ENCODE measurements at places on chromosomes 16 and 17.

DNA sequence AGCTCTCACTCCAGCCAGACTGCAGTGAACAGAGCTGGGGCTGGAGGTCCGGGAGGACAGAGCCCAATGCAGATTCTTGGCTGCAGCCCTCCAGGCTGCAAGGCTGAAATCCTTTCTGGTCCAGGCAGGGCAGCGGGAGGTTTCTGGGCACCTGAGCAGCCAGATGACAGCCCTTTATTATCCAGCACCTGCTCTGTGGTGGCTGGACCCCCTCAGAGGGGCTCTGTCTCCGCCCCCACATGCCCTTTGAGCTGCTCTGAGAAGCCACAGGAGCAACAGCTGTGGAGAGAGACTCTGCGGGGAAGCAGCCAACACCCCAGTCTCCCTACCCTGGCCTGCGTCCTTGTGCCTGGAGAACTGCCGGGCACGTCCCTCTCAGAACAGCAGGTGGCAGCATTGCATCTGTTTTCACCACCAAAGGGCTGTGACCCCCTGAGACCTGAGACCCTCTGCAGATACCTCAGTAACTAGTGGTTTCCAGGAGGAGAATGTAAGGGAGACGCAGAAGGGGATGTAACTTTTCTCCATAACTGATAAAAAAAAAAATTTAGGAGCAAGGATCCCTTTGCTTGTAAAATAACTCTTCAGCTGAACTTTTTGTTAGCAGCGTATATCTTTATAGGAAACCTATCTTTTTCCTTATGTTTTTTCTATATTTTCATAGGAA, 3.7 kb upstream of the CNP start:
- peak; percentile 80 for DNase-seq

- no peak for DNase-seq
Measured at GRCh38 chr16:30894540-30895368, 877 bp upstream of the BCL7C start.

- DNase-seq: no peak
Measured at GRCh38 chr17:50783905-50784304, 16.6 kb upstream of the ANKRD40CL start.

DNA sequence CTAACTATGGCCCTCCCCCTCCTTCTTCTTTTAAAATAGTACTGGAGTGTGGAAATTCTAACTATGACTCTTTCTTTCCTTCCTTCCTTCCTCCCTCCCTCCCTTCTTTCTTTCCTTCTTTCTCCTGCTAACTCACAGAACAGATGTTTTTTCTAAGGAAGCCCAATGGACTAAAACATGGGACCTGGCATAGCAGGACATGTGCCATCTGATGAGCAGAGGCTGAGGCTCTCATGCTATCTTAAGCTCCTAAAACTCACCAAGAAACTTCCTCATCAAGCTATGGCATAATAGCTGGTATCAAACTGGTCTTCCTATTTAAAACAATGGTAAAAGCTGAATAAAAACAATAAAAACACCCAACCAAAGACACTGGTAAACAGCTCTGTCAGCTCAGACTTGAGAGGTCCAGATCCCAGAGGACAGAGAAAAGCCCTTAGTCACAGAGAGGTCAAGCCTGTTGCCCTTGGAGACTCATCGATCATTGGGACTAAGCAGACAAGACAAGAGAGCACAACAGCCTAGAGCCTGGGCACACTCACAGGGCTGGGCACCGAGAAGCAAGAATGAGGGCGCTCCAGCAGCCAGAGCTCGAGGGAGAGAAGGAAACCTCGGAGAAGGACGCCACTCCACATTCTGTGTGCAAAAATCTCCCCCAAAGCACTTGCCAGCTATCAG, 27.6 kb downstream of the SLC38A10 start:
- DNase-seq: no peak

- DNase-seq: no peak
Measured at GRCh38 chr17:4109449-4109848, 33.4 kb downstream of the ZZEF1 start.

DNA sequence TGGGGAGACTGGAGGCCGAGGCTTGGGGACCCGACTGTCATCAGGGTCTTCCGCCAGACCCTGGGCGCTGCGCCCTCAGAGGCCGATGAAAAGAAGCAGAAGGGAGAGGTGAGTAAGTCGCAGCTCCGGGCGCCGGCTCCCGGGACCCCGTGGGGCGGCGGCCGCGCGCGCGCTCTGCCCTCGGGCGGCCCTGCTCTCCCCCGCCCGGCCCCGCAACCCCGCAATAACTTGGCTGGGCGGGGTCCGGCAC, 392 bp upstream of the ABHD15 start:
- no peak for DNase-seq

DNA sequence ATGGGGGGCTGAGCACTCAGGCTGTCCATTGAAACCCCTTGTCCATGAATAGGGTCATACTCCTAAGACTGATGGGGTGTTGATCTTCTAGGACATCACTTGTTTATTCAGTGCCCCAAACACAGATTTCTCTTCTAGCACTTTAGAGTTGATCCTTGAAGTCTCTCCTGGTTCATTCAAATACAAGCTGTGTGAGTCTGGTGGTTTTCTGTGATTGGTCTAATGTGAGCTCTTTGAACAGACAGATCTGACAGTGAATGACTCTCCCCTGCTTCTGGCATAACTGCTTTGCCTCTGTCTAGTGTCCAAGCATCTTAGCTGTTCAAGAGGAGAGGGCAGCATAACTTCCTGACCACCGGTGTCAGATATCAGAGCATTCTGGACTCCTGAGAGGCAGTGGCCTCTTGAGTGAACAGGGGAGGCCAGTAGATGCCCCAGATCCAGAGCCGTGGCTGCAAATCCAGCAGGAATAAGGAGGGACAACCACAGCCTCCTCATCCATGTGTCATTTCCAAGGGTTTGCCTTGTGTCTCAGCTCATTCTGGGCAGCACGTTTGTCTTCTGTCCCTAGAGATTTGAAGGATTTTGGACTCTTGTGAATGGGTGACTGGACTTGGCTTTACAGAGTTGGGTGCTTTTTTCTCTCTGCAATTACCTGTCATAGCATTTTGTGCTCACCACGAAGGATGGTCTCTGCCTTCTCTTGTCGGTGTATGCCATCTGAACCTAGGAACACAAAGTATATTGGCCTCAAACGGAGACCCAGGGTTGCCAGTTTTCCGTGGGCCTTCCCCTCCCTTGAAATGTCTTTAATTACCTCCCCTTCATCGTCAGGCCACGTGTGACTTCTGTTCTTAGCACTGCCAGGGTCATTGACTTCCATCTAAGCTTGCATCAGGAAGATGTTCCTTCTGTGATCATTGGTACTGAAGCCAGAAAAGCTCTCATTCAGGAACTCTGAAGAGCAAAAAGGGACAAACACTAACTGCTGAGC, 13.9 kb upstream of the CLEC18C start:
- DNase-seq: no peak

DNA sequence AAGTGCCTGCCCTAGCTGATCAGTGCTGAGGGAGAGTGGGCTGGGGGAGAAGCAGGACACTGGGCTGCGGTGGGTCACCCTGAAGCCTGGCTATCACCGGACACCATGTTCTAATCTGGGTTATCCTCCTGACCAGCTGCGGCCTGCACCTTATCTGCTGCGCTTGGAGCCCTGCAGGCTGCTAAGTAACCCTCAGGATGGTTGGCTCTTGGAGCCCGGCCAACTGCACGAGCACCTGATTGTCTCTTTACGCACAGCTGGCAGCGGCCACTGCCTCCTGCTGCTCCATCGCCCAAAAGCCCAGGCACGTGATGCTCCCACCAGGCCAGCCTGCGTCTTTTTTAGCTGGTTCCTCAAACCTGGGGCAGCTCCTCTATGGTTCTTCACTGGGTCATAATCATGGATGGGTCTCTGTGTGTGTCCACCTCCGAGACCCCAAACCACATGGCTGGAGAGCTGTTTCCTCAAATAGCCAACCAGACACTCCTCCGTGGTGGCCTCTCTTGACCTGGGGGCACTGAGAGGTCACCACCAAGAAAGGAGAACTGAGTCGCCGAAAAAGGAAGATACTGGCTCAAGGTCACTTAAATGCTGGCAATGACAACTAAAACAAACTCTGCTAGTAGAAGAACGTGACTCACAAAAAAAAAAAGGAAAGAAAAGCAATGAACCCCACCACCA, 21.7 kb downstream of the SPHK1 start:
- peak; percentile 37 for DNase-seq

GRCh38 chr17:53633856-53634255, 188.9 kb upstream of the KIF2B start:
- DNase-seq: no peak

DNA sequence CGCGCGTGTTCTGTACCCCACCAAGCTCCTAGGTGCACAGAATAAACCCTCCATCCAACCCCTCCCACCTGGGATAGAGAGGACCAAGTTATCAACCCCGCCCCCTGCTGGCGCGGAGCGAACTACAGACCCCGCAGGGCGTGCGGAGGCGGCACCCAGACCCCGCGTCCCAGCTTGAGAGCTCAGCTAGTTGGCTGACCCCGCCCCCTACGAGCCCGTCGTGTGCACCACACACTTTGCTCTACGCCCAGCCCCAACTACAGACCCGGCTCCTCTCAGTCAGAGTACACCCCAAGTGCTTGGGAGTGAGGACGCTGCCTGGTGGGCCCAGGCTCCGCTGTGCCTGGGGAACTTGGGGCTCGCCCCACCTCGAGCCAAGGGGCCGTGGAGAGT, 1.5 kb downstream of the GRIN2A start:
- peak; percentile 35 for DNase-seq

GRCh38 chr17:68446626-68447041, 10.7 kb downstream of the WIPI1 start:
- no peak for DNase-seq

GRCh38 chr16:10931977-10932632, 10.2 kb downstream of the DEXI start:
- peak; percentile 3 for DNase-seq

DNA sequence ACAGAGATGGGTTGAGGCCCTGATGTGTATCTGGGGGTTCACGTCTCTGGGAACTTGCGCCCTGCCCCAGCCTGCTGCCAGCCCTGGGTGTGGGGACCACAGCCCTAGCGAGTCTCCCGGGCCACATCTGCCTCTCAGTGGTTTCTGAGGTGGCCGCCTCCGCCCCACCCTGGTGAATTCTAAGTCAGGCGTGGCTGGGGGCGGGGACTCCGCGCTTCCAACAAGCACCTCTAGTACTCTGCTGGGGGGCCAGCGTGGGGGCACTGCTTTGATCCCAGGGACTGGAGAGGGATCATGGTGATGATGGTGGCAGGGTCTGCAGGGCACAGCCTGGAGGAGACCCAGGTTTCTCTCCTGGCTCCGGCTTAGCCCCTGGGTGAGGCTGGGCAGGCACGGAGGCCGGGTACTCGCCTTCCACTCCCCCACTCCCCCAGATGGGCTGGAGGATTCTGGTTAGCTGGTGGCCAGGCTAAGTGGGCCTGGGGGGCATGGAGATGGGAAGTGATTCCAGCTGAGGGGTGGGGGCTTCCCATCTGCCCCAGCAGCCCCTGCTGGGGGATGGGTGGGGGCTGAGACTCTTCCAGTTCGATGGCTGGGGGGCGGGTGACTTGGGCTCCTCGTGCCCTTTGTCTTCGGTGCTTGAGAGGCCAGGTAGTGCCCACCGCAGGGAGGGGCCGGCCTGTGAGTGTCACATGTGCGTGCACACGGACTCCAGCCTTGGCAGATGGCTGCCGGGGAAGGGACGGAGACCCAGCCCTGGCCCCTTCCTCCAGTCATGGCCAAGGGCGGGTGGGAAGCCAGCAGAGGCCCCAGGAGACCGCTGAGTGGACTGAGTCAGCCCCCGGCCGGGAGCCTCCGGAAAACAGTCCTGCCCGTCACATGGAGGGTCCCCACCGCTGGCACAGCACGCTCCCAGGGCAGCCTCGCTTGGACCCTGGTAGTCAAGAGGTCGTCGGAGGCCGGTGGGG, 3.9 kb downstream of the GLIS2 start:
- no peak for DNase-seq

DNA sequence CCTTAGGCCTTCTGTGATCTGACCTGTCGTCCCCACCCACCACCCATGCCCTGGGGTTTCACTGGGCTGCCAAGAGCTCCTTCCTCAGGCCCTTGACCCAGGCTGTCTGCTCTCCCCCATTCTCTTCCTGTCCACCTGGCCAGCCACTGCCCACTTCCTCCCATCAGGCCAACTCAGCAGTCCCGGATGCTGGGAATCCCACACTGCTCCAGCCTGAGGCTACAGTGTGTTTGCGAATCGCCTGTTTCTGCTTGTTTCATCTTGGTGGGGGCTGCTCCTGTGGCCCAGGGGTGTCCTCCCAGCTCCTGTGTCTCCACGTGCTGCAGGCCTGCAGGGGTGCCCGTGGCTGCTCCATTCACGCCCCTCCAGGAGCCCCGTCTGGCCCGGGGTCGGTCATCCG, 839 bp upstream of the METRN start:
- no peak for DNase-seq

- no peak for DNase-seq
Measured at GRCh38 chr17:44865231-44865660, 17.6 kb downstream of the HIGD1B start.

GRCh38 chr16:48978501-48978900, 303.1 kb downstream of the CBLN1 start:
- DNase-seq: no peak

- peak; percentile 74 for DNase-seq
Measured at GRCh38 chr17:1203111-1203966, 23.6 kb upstream of the ABR start.

GRCh38 chr16:84562174-84562815, 55.6 kb downstream of the COTL1 start:
- no peak for DNase-seq

GRCh38 chr16:50369133-50369804, 481 bp upstream of the BRD7 start:
- DNase-seq: no peak

Data from mucosa of descending colon (tissue), 3 donors.